ENCODE measurements at places on chromosomes 12 and 14.

- DNase-seq, result no peak
Observed at GRCh38 chr12:57839996-57840395, 6.5 kb downstream of the CTDSP2 start.

DNA sequence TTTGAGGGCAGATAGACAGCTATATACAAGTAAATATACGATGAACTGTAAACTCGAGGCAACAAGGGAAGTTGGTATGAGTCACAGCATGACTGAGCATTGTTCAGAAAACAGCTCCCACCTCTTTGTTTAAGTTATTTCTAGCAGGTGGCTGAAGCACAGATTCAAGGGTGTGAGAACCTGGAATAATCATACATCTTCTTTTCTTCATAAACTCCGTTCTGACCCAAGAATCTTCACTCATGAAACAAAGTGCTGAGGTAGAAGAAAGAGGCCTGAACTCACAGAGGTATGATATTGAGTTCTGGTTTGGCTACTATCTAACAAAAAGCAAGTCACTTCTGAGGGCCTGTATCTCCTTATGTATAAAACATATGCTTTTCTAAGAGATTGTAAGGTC is 364.1 kb upstream of the KITLG start:
- no peak for DNase-seq

GRCh38 chr14:106185837-106186233 is 659.5 kb downstream of the TMEM121 start:
- DNase-seq, result peak; percentile 43

DNA sequence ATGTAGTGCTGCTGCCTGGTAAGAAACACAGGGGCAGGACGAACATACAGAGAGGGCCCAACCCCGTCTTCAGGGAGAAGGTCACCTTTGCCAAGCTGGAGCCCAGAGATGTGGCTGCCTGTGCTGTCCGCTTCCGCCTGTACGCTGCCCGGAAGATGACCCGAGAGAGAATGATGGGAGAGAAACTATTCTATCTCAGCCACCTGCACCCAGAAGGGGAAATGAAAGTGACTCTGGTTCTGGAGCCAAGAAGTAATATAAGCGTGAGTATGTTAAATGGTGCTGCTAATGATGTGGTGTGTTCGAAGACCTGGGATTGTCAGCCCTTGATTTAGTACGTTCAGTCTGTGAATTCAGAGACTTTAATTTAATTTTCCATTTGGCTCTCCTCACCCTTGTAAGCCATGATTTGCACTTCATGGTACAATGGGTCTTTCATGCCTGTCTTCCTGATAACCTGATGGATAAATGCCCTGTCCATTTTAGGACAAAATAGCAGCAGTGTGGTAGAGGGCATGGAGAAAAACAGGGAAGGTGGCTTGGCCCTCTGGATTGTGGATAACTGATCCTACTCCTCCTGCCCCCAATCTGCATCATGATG is 318.9 kb downstream of the SNAPC1 start:
- DNase-seq, result no peak

DNA sequence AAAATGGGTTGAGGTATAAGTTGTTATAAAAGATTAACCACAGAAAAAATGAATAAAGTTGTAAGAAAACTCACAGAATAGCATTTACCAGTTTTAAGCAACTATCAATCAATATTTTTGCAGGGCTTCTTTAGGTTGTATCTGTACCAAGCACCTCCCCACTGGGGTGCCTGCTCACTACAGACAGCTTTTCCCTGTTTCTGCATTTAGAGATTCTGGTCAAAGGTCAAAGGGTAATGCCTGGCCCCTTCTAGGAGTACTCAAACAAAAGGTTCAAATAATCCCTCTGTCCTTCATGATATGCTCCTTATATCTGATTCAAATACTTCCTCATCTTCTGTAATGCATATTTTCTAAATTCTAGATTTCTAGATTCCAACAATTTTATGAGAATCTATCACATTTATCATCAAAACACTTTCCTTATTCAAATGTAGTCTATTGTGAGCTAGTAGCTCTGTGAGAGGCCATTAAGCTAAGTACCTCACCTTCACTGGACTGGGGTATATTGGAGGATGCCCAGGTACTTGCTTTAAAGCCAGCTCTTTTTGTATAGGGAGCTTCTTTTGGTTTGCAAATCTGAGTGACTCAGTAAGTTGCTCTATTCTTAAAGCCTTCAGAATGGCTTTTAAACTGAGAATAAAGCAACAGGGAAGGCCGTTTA is 120.7 kb upstream of the PTPRB start:
- no peak for DNase-seq

GRCh38 chr12:21451529-21451928 is 14.1 kb downstream of the PYROXD1 start:
- no peak for DNase-seq

- no peak for DNase-seq
Observed at GRCh38 chr12:25802143-25802542, 156.3 kb upstream of the RASSF8 start.

All from stimulated activated CD8-positive, alpha-beta memory T cell treated with anti-CD3 and anti-CD28 coated beads, Interleukin-7, amount 100 ng/mL, for 4 hours (primary cell).